H54 (cell line): ENCODE measurements at places on chromosomes 13 and 19.

DNA sequence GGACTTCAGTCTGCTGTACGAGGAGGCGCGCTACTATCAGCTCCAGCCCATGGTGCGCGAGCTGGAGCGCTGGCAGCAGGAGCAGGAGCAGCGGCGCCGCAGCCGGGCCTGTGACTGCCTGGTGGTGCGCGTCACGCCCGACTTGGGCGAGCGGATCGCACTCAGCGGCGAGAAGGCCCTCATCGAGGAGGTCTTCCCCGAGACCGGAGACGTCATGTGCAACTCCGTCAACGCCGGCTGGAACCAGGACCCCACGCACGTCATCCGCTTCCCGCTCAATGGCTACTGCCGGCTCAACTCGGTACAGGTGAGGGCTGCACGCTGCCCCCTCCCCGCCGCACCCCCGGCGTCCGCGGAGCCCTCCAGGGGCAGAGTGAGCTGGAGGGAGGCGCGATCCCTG lies 14.6 kb downstream of the KCTD15 start:
- no peak for DNase-seq

- no peak for DNase-seq
Observed at GRCh38 chr19:29491995-29492577, 33.7 kb upstream of the VSTM2B start.

GRCh38 chr19:19278315-19278714 lies 5.2 kb upstream of the TM6SF2 start:
- no peak for DNase-seq

GRCh38 chr19:55312621-55313512 lies 12.3 kb downstream of the TMEM150B start:
- no peak for DNase-seq

GRCh38 chr13:26379831-26380230 lies 125.9 kb downstream of the CDK8 start:
- no peak for DNase-seq

DNA sequence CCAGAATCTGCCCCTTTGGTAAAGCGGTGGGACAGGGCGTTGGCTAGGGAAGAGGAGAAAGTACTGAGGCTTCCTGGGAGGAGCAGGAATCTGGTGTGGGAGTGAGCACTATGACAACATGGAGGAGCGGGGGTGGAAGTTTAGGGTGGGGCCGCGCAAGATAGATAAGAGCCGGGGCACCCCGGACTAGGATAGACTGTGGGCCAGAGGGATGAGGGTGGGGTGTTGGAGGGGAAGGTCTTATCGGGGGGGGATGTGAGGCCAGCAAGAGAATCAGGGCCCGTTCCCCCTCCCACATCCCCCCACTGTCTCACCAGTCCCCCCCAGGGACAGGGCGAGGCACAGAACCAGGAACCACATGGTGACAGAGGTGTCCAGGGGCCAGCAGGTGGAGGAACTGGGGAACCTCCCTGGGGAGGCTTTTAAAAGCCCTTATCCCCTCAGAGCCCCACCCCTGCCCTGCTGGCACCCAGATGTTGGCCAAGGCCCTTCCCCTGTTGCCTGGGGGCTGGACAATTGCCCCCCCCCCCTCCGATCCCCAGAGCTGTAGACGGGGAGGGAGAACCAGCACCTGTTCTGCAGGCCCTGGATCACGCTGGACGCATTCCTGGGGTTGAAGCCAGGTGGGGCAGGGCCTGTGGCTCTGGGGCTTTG lies at the start of gene KLK1:
Gene KLK1 (minus strand): TSS at position 399 of the 654 bp plus-strand sequence. CDS start 39 bp downstream, at position 360.
- no peak for DNase-seq
